Stimulated activated CD4-positive, alpha-beta T cell treated with anti-CD3 and anti-CD28 coated beads, Interleukin-1b, Interleukin-23, amount 100 ng/mL, for 48 hours (primary cell): ENCODE measurements at places on chromosomes 6 and 20.

GRCh38 chr6:154001494-154002285, 37.4 kb upstream of the OPRM1 start:
- DNase-seq: no peak

- no peak for DNase-seq
These were observed 20.7 kb upstream of the ELOVL2 start for GRCh38 chr6:11064836-11065235.

- no peak for DNase-seq
These were observed 10.3 kb downstream of the TOP1 start for GRCh38 chr20:41038878-41039404.

DNA sequence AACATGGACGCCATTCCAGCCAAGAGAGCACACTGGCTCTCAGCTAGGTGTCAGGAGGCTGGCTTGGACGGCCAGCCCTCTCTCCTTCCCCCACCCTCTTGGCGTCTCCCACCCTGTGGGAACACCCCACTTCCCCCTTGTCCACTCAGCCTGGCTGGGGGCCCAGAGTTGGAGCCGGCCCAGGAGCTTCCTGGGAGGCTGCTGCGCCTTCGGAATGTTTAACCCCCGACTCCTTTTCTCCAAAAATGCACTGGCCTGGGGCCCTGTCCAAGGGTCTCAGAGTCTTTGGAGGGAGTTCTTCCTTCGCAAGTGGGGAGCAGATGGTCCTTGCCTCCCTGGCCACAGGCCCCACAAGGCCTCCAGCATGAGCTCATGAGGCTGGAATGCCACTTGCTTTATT, 4.1 kb downstream of the ADAM33 start:
- no peak for DNase-seq

- no peak for DNase-seq
These were observed 11.0 kb downstream of the TRIM10 start for GRCh38 chr6:30149858-30150550.

- DNase-seq: no peak
These were observed 10.5 kb downstream of the SLC13A3 start for GRCh38 chr20:46640536-46641311.
